Glutamatergic neuron (in vitro differentiated cells): ENCODE measurements at places on chromosomes 2 and 18.

DNA sequence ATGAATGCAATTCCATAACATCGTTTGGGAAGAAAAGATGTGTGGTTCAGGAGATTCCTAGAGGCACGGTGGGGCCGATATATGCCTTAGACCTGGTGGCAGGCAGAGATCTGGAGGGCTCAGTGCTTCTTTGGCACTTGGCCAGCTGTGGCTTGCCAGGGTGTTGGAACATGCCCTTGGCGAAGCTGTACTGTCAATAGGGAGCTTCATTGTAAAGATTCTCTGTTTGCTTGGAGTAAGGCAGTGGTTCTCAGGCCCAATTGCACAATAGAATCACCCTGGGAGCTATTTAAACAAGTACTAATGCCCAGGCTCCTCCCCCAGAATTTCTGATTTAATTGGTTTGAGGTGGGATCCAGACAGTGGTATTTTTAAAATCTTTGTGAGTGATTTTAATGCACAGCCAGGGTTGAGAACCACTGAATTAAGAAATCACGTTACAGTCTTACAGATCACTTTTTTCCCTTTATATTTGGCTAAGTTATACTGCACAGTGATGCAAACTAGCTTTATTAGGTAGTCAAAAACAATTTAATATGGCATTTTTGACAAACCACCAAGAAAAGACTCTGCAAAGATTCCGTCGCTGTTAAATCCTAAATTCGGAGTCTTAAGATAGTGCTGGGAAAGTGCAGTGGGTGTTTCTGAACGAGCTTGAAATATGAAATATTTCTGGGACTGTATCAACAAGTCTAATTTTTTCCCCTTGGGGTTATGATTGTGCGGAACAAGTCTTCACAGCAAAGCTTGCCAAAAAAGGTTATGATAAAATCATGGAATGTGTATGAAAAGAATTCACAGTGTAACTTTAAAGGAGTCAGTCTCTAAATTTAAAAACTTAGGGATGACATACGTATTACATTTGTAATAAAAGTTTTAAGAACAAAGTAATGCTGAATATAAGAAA lies 78.0 kb downstream of the CRIM1 start:
- DNase-seq: no peak

DNA sequence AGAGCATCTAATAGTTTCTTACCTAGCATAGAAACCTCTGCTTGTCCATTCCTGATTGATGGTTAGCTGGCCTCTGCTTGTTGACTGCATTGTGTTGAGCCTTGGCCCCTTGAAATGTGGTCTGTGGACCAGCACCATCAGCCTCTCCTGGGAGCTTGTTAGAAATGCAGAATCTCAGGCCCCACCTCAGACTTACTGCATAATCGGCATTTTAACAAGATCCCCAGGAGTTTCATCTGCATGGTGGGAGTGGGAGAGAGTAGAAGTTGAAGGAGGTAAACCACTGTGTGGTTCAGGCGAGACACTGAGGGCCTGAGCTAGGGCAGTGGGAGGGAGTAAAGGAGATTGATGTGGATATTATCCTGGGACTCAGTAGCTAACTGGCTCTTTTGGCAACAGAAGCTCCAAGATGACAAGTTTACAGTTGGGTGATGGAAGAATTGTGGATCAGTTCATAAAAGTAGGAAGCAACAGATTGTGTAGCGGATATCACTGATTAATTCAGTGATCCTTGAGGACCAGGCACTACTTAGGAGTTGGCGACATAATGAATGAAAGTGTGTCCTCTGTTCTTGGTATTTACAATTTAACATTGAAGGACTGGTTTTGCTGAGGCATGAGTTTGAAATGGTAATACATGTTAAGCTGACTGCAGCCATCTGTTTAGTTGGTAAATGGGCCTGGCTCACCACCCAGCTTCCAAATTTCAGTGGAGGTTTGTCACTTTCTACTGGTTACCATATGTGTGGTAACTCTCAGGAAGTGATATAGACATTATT lies 20.9 kb downstream of the PHLPP1 start:
- no peak for DNase-seq

DNA sequence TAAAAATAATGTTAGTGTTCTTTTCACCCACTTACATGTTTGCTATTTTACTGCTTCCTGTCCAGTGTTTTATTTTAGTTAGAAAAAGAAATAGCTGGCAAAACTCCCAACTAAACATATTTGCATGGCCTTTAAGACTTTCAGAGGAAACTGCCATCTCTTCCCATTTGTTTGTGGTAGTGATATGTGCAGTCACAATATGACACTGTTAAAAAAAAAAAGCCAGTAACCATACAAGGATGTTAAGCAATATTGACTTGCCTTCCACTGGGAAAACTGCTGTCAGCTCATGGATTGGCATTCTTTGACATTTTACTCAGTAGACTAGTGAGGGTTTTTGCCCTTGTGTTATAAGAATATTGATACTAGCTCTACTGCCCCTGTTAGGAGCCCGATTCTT lies 29.1 kb downstream of the XIRP2 start:
- DNase-seq: no peak

GRCh38 chr2:237631007-237631785 lies 3.8 kb downstream of the LRRFIP1 start:
- DNase-seq: no peak

DNA sequence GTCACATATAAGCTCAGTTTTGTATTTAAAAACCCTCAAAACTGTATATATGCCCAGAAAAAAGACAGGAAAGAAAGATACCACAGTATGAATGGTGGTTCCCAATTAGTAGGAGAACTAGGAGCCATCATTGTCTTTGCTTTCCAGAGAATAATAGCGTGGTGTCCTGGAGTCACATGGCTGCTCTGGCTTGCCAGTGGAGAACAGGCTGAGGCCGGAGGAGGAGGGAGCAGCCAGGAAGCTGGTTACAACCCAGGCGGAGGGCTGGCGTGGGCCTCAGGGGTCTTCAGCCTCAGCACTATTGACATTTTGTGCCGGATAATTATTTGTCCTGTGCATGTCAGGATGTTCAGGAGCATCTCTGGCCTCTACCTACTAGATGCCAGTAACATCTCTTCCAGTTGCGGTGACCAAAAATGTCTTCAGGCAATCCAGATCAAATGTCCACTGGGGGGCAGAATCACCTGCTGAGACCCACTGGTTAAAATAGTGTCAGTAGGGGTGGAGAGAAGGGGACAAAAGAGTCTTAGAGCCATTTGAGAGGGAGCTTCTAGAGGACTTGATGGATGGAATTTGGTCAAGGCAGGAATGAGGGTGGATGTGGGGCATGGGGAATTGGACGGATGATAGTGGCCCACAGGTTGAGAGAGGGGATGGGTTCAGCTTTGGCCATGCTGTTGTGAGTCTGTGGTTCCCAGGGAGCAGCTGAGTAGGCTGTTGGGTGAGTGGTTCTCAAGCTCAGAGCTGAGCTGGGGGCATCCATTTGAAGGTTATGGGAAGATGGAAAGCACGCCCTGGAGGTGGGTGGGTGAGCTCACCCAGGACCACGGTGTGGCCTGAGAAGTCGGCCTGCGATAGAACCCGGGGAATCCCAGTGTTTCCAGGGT lies 144.9 kb downstream of the AGAP1 start:
- DNase-seq: no peak

GRCh38 chr2:168534926-168535325 lies 78.9 kb downstream of the CERS6 start:
- peak; percentile 74 for DNase-seq

DNA sequence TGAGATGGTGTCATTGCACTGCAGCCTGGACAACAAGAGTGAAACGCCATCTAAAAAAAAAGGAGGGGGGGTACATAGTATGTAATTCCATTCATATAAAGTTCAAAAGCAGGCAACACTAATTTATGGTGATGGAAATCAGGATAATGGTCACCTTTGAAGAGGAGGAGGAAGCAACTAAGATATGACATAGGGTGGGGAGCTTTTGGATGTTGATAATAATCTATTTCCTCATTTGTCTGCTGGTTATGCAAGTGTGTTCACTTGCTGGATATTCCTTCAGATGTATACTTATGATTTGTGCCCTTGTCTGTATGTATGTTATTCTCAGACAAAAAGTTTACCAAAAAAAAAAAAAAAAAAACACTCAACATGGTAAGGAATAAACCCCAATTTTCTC lies 28.6 kb upstream of the ATIC start:
- no peak for DNase-seq

DNA sequence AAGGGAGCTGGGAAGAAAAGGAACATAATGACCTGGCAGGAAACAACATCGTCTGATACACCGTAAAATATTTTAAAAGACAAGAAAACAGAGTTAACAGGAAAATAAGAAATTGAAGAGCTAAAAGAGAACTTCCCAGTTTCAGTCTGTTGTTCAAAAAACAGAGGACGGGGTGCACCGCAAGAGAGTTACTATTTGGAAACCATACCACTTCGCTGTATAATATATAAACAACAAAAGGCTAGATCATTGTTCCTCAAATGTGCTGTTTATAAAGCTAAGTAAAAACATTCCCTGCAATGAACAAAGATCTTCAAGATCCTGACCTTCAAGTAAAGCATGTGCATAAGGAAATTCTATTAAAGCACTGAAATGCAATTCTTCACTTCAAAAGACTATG lies 2.1 kb downstream of the PPP3R1 start:
- no peak for DNase-seq

GRCh38 chr18:3466872-3467271 lies 16.9 kb downstream of the TGIF1 start:
- DNase-seq: no peak

GRCh38 chr18:79875531-79875919 lies 75.9 kb downstream of the SLC66A2 start:
- no peak for DNase-seq
